ENCODE measurements at places on chromosomes 11 and 22.

GRCh38 chr11:17779861-17780594, 45.4 kb downstream of the KCNC1 start:
- no peak for DNase-seq

DNA sequence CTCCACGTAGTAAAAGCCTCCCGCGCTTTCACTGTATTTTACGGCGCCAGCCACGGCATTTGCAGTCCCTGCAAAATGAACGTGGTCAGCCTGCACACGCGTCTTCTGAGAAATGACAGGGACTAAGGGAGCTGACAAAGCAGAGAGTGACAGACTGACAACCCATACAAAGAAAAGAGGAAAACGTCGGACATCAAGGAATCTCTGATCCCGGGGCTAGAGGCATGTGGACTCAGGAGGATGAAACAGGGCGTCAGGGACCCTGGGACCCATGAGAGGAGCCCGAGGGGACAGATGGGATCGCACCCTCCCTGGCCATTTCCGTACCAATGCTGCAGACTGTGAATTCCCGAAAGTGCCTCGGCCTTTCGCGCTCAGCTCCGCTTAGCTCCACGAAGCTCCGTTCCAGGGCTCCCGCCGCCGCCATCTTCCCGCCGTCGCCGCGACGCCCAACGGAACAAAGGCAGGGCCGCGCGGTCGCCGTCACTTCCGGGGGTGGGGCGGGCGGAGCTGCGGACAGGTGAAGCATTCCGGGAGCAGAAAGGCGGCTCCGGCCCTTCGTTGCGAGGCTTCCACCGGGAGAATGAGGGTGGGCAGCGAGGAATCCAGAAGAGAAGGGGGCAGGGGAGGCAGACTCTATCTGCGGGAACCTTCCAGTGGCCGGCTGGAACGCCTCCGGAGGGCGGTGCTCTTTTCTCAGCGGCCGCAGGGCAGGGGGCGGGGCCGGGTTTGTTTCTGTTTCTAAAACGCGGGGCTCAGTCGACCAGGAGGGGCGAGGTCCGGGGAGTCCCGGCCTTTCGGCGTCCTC, at the start of gene NUP160:
Gene NUP160, minus strand, starts transcription at position 459 of the 808 bp plus-strand sequence. Its CDS starts 32 bp downstream, at position 427.
- peak; percentile 79 for DNase-seq

- no peak for DNase-seq
Observed at GRCh38 chr22:38454353-38455075, 485 bp downstream of the KCNJ4 start.

- no peak for DNase-seq
Observed at GRCh38 chr11:111044751-111045406, 200.6 kb upstream of the POU2AF2 start.

DNA sequence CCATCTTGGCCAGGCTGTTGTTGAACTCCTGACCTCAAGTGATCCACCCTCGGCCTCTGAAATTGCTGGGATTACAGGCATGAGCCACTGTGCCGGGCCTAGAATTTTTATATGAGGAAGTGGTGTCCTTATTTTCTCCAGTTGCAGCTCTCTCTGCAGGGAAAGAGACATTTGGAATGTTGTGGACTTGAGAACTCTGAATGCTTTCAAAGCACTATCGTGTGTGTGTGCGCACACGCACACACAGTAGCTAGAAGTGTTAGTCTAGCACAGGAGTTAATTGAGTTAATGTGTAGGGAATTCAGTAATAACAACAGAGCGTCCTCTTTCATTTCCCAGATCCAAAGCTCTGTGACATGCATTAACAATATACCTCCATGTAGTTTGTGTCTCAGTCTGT, 164.0 kb upstream of the RASSF10 start:
- no peak for DNase-seq

GRCh38 chr11:88414981-88415413, 77.5 kb upstream of the CTSC start:
- no peak for DNase-seq

DNA sequence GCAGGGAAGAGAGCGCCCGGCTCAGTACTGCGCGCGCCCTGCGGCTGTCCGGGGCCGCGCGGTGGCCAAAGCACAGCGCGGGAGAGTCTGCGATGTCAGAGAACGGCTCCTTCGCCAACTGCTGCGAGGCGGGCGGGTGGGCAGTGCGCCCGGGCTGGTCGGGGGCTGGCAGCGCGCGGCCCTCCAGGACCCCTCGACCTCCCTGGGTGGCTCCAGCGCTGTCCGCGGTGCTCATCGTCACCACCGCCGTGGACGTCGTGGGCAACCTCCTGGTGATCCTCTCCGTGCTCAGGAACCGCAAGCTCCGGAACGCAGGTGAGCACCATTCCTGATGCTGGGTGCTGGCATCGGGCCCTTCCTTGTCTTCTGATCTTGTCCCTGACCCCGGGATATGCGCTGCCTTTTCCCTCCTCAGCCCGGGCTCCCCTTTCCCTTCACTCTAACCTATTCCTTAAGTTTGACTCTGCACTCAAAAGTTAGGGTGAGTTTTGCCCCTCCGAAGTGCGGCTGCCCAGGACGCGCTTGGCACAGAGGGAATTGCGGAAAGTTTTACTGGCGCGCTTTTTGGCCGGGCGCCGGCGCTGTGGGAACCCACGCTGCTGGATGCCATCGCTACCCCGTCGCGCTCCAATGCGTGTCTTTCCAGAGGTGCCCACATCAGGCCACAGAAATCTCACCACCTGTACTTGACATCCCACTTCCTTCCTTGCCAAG, at the start of gene MTNR1B:
Gene MTNR1B, plus strand, starts transcription at position 18 of the 714 bp plus-strand sequence. Its CDS starts 75 bp downstream, at position 93.
- DNase-seq, result no peak

DNA sequence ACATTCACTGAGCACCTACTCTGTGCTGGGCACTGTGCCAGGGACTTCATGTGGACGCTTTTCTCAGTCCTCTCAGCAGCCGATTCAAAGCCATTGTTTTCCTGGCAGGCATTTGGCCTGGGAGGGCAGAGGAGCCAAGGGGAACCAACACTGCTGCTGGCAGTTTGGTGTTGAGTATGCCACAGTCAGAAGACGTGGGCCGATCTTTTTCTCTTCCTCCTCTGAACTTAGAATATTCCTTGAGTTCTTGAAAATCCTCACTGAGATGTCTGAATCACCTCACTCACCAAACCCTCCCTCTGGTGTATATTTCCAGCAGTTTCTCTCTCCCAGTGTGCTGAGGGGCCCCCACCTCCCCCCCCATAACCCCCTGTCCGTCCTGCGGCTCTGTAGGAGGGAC, 114.5 kb upstream of the CRYBB3 start:
- no peak for DNase-seq

- no peak for DNase-seq
Observed at GRCh38 chr22:44660051-44660830, 41.8 kb upstream of the PRR5 start.

DNA sequence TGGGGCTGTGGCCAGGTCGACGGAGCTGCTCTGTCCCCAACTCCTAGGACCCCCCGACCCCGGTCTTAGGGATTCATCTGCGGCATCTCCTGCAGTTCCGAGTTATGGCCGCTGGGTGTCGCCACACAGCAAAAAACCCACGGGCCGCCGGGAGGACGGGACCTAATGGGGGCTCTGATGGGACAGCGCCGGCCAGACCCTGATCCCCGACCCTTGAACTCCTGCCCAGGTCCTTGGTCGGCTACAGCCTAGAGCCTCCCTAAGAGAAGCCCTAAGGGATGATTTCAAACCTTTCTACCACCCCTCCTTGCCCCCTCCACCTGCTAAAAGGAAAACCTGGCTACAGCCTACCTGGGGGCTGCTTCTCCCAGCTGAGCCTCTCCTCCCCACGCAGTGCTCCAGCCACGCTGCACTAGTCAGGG, 30.8 kb upstream of the LRRC10B start:
- DNase-seq, result peak; percentile 25

DNA sequence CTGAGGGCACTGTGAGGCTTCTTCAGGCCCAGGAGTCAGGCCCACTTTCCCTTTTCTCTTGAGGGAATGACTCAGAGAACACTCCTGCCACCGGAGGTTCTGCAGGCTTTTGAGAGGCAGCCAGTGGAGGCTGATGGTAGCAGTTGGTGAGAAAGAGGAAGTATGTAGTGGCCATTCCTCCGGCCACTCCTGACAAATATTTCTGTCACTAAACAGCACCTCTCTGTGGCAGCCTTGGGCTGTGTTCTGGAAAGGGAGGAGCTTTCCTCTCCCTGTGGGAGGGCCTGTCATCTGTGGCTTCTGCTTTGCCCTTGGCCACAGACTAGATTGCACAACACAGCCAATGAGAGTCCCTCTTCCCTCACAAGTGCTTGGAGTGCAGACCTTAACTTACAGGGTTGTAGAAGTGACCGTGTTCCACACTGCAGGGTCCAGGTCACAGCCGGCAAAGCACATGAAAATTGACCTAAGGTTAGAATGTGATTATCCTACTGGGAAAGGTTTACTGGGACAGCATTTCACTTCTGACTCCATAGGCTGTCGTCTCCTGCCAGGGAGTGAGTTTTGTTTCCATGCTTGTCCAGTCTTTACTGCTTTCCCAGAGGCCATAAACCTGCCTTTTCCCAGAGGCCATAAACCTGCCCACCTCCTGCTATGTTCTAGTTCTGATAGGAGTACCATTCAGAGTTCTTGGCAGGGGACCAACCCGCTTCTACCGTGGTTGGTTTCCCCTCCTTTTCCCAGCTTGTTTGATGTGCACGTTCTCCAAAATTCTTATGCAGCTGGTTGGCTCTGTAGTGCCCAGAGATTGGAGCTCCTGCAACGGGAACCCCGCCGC, 33.3 kb downstream of the MARK2 start:
- no peak for DNase-seq

Measured in stimulated activated CD8-positive, alpha-beta memory T cell treated with anti-CD3 and anti-CD28 coated beads, Interleukin-15, amount 100 ng/mL, for 1 hour (primary cell).